CD4-positive, alpha-beta T cell treated with Interferon alpha-2 for 1 hour (primary cell): ENCODE measurements at places on chromosomes 1 and 21.
A peak's percentile ranks its signal among the peaks of the same experiment; 100 is the strongest.

DNA sequence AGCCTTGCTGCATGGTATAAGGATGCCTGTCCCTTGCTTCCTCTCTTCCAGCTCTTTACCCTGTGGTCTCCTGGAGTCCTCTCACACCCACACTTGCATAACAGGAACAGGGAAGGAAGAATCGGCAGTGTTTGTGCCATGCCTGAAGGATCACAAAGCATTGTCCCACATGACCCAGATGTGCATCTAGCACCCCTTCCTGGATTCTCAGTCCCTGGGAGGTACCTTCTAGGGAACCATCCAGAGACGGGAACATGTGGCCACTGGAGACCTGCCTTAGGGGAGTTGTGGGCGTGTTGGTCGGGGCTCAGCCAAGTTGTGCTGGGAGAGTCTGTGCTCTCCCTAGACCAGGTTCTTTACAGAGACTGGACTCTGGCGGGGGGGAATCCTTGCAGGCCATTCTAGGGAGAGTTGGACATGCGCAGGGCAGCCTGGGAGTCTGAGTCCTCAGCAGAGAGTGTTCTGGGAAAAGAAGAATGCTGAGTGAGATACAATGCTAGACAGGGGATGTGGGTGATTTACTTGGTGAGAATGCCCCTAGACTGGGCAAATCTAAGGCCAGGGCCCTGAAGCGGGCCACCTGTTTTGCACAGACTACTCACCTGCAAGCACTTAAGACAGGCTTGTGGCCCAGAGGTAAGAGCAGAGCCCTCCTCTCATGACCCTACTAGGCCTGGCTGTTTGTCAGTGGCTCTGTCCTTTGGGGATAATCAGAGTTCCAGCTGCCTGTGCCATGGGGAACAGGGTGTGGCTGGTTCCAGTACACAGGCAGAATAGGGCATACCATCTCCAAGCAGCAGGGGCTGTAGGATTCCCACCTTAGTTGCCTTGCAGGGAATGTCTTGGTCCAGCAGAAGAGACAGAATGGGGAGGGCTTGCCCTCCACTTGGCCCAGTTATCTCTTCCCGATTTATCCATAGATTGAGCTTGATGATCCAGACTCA, 89.8 kb downstream of the MAN1C1 start:
- DNase-seq = no peak

- no peak for DNase-seq
Observed at GRCh38 chr1:242245255-242245654, 246.4 kb upstream of the MAP1LC3C start.

- DNase-seq = no peak
Observed at GRCh38 chr1:223364685-223365382, 858 bp upstream of the SUSD4 start.

DNA sequence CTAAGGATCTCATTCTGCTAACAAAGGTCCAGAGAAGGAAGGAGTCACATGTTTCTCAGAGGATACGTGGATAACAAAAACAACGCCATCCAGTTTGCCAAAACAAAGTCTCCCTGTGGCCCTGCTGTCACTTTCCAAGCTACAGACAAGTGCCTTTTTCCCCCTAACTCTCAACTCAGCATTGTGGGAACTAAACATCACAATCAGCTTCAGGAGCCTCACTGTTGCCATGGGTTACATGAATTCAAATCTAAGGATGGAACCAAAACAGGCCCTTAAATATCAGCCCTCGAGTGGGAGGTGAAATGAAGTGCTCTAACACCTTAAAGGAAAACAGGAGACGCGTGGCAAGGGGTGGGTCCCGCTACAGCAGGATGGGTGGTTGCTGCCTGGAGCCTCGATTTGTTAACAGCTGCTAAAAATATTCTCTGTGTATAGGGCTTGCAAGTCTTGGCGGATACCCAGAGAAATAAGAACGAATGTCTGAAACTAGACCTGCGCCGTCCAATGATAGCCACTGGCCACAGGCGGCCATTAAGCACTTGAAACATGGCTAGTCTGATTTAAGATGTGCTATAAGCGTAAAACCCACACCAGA, 66.4 kb upstream of the SOD1 start:
- no peak for DNase-seq

DNA sequence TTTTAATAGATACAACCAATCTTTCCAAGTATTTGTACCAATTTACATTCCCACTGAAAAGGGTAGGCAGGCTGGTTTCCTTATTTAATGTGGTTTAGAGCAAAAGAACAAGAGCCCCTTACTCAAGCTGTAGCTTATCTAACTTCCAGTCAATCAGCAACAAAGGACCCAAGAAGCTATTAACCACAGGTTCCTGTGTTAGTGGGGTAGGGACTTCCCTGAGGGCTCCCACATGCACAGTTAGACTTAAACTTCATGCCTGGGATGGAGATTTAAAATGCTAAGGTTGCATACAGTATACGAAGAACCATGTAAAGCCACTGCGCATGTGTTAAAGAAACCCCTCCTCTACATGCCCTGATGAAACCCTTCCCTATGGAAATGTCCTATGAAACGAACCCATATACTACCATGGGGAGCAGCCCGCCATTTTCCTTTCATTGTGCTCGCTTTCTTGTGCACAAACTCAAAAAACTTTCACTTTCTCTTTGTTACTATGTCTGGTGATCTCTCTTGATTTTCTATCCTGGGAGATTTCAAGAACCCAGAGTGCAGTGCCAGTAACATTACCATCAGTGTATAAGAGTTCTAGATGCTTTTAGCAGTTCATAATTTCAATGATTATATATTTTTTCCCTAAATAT, 23.3 kb upstream of the ST6GALNAC5 start:
- DNase-seq = peak; percentile 18

DNA sequence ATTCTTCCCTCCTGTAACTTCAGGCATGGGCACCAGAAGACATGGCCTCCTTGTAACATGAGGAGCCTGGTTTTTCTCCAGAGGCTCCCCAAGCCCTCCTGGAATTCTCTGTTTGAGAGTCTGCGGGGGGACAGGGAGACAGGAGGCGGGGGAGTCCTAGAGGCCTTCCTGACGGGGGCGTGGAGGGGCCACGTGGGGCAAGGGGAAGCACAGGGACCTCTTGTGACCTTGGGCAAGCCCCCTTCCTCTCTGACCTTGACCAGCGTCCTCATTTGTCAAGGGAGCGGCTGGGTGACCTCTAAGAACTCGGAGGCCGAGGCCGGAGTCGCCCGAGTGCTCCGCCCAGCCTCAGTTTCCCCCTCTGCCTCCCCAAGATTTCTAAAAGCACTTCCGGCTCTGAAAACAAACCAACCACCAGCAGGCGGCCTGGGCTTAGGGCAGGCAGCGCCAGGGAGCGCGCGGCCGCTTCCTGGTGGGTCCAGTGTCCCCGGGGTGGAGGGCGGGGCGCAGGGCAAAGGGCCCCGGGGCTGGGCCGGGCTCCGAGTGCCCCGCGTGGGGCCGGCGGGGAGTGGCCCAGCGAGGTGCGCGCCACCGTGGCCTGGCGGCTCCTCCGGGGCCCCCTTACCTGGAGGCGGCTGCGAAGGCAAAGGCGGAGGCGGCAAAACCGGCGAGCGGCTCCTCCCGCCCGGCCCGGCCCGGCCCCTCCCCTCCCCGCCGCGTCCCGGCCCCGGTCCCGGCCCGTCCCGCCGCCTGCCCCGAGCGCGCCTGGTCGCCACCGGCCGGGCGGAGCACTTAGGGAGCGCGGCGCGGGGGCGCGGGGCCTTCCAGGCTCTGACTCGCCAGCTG, at the start of gene TMCO4:
TMCO4 (minus strand) TSS at position 687 of the 846 bp plus-strand sequence. CDS start 19,158 bp downstream, outside the sequence.
- peak; percentile 24 for DNase-seq

GRCh38 chr1:110443451-110443850, 7.5 kb upstream of the PROK1 start:
- DNase-seq = no peak

DNA sequence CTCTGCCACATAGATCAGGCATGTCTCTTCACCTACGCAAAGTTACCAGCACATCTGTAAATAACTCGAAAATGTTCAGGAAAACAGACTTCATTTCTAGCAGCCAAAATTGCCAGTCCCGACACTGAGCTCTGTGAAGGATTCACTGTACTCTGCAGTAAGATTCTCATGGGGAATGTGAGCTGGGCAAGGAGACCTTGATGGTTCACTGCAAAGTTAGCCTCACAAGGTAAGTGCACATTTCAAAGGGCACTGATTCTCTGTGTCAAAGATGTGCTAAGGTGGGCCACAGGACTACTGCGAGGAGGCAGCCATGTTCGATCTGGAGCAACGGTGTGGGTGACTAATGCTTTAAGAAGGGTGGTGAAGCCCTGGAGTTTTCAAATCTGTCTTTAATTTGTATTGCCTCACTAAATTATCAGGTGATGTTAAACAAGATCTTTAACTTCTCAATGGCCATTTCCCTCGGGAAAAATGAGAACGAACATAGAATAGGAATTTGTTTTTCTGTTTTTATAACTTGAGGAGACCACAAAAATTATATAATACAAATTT, 25.2 kb downstream of the STPG1 start:
- DNase-seq = no peak

- DNase-seq = no peak
Observed at GRCh38 chr21:40053007-40053406, 185.8 kb downstream of the PCP4 start.

DNA sequence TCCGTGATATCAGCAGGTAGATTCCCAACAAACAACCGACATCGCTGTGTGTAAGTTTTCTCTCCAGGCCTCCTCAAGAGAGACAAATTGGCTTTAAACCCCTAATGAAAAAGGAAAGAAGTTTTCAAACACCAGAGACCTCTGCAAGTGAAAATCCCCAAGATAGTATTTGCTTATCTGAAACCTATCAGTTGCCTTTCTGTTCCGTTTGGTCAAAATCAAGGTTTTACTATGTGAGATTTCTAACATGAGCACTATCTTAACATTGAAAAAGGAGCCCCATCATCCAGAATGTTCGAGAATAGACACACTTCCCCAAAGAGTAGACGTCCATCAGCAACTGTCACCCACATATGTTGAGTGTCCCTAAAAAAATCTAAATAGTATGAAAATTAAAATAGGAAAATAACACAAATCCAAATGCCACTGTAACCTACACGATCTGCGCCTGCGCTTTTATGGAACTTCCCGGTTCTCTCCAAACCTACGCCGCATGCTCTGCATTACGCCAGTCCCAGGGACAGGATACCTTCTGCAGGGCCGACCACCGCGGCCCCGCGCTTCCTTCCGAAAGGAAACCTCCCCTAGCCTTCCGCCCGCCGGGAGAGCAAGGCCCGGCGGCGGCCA, 1.4 kb downstream of the SFPQ start:
- no peak for DNase-seq

GRCh38 chr1:205124726-205125125, 2.9 kb upstream of the RBBP5 start:
- no peak for DNase-seq

DNA sequence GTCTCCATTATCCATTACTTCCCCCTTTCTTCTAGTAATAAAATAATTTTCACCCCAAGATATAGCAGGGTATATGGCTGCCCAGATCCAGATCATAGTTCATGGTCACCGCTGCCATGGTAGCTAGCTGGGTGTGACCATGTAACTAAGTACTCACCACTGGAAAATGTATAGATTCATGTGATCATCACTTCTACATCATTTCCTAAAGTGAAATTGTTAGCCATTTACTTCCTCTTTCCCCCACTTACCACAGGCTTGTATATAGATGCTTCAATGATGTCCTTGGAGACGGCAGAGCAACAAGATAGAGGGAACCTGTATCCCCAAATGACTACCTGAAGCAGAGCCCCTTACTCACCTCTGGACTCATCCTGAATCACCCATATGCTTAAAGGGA, 22.7 kb upstream of the EYA3 start:
- peak; percentile 69 for DNase-seq

DNA sequence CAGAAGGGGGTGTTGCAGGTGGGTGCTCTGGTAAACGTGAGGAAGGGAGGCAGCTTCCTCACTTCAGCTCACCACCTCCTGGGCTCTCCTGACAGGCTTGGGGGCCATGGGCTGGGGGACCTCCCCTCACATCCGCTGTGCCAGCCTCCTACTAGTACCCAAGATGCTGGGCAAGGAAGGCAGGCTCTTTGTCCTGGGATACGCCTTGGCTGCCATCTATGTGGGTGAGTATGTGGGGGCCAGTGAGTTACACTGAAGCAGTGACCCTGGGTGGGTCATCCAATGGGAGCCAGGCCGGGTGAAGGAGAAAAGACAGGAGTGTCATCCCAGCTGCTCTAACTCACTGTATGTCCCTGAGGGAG, 5.7 kb downstream of the DCST1 start:
- no peak for DNase-seq

DNA sequence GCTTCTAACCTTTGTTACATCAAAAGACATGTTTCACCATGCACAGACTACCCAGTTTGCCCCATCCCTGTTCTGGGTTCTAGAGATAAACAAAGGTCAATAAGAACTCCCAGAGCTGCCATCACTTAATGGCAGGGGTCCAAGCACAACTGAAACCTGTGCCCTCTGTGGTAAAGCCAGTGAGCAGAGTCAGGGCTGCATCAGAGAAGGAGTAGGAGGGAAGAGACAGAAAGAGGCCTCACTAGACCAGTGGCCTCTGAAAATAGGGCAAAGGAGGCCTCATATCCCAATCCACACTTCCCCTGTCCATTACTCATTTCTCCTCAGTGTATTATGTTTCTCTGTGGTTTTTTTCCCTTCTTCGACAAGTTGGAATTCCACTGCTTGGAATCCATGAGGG, 10.2 kb downstream of the ATP1A2 start:
- no peak for DNase-seq

DNA sequence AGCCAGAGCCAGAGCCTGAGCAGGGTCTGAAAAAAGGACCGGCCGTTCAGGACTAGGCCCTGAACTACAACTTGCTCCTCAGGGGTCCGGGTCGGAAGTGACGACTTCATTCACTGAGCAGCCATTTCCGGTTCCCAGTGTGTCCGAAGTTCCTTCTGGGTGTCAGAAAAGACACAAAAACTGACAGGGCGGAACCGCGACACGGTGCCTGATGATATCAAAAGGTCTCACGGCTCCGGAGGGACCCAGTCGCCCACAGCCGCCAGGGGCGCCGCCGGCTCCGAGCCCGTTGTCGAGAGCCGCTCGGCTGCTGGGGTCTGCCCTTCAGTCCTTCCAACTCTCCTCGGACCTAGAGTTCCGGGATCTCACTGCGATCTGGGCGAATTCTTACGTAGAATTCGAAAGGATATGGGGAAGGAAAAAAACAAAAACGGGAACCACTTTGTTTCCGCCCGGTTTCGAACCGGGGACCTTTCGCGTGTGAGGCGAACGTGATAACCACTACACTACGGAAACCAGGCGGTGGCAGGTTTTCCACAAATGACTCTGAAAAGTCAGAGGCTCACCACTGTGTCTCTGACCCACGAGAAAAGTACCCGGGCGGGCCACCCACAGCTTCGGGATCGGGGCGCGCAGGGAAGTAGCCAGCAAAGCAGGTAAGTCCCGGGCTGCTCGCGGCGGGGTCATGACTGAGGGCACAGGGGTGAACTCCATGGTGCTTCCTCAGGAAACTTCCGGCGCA, 31.8 kb upstream of the CFAP126 start:
- peak; percentile 94 for DNase-seq

GRCh38 chr21:45918835-45919447, 62.6 kb upstream of the COL6A1 start:
- no peak for DNase-seq

DNA sequence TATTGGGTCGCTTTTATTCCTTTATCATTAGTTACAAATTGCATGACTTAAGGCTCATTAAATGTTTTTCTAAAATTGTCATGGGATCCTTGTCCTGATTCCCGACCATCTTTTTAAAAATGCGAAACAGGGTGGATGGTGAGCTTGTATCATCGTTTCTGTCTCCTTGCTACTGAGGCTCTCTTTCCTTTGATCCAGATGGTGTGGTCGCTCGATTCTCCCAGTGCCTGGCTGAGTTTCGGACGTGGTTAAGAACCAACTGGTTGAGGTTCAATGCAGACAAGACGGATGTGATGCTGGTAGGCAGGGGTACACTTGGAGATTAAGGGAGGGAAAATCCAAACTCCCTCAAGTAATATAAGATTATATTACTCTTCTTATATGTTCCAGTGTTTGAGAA, 1.2 kb downstream of the MIER1 start:
- DNase-seq = no peak

- peak; percentile 73 for DNase-seq
Observed at GRCh38 chr1:35568975-35569395, 4.1 kb upstream of the TFAP2E start.
